ENCODE measurements at places on chromosomes 1 and 21. TPM values are rescaled to one million over a fixed set of nuclear protein-coding genes. Genes with fewer than 3 reads are reported as not detected.

GRCh38 chr1:207088701-207089626, at the start of gene C4BPB:
Gene C4BPB (plus strand): TSS chr1:207088860. CDS start chr1:207089532, 672 bp downstream.
- DNase-seq: no peak

DNA sequence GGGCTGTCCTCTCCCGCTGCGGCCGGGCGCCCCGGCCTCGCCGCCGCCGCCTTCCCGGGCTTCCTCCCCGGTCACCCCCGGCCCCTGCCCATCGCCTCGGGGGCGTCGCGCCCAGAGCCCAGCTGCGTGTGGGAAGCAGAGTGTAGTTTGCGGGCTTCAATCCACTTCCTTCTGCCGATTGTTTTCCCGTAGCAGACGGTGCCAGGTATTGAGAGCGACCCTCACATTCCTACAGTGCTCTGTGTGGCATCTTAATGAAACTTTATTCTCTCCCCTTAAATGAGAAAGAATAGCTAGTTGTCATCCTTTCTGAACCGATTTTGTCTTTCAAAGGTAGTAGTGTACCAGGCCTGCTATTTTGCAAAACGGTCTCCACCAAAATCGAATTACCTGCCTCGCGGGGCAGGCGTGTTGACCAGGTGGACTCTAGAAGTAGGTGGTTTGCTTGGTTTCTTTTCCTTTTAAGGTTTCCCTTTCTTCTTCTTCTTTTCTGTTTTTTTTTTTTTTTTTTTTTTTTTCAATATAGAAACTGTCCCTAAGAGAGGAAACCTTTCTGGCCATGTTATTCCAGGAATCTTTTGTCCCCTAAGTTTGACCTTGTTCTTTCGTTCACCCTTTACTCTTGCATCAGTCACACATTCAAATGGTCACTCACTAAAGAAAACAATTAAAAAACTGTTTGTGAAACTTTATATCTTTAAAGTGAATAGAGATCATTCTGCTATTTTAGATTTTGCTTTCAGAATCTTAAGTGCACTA, 881 bp downstream of the USP25 start:
- DNase-seq: no peak

DNA sequence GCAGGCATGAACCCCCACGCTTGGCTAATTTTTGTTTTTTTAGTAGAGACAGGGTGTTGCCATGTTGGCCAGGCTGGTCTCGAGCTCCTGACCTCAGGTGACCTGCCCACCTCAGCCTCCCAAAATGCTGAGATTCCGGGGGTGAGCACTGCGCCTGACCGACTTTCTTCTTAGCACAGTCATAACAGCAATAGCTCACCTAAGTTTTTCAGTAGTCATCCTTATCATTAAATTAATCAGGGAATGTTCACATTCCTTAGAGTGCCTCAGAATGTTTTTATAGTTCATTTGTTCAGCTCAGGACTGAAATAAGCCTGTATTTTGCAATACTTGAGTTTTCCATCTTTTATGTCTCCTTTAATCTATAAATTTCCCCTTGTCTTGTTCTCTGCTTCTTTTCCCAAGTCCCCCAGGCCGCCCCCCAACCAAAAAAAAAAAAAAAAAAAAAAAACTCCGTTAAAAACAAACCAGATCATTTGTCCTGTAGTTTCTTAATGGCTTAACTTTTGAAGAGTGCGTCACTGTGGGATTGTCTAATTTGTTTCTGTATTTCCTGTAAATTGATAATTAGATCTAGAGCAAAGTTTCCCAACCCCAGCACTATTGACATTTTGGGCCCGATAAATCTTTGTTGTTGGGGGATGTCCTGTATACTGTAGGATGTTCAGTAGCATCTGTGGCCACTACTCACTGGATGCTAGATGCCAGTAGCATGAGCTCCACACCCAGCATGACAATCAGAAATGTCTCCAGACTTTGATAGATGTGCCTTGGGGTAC, 120.7 kb downstream of the ITSN1 start:
- DNase-seq: no peak

The AMY1B gene
- total RNA-seq: not detected

GRCh38 chr1:187481581-187482148, 652.9 kb downstream of the PLA2G4A start:
- DNase-seq: no peak

GRCh38 chr1:226411619-226412018, 3.7 kb upstream of the PARP1 start:
- no peak for DNase-seq

DNA sequence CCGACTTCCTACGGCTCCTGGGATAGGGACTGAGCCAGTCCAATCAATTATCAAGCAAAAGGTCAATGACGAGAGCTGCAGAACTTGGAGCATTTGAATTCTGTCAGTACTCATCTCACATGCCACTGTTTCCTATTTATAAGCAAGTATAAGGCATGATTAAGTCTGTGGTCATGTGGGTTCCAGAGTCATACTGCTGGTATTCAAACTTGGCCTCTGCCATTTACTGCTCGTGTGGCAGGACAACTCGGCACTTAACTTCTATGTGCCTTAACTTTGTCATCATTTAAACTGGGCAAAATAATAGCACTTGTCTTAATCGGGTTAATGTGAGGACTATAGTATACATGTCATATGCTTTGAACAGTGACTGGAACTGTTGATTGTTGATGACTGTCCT, 44.9 kb upstream of the TNFSF18 start:
- no peak for DNase-seq

DNA sequence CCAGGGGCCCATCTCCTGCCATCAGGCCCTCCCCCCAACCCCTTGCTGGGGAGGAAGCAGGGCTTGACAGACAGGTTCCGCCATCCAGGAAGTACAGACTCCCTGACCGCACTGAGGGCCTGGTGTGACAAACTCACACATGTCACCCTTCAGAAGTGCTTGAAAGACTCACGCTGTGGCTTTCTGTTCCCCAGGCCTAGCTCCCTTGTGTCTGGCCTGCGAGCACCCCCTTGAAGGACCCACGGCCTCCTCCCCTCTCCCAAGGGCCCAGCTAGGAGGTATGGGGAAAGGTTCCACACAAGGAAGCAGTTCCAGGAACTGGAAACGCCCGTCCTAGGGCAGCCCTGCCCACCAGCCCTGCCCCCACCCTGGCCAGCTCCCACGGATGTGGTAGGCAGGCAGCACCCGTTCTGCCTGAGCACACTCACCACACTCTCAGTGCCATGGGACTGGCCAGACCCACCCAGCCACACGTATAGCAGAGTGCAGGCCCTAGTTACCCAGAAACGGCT, 26.7 kb downstream of the SLC2A1 start:
- DNase-seq: peak; percentile 80

The TMPRSS15 gene
- total RNA-seq: not detected

DNA sequence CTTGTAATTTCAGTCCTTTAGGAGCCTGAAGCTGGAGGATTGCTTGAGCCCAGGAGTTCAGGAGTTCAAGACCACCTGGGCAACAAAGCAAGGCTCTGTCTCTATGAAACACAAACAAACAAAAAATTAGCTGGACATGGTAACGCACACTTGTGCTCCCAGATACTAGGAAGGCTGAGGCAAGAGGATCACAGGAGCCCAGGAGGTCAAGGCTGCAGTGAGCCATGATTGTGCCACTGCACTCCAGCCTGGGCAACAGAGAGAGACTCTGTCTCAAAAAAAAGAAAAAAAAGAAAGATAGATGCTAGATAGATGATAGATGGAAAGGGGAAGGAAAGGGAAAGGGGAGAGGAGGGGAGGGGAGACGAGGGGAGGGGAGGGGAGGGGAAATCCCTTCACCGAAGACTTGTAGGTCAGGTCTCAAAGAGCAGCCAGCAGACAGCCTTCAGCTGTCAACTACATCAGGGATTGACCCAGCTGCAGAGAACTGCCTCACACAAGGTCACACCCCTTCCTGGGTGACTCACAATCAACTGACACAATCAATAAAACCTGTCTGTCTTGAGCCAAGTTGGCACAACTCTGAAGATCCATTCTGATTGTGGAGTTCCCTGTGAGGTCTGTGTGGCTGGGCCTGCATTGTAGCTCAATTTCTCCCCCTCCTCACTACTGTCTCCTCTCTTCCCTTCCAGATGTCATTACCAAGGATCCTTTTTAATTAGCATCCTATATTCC, 200.6 kb downstream of the RGS7 start:
- no peak for DNase-seq

DNA sequence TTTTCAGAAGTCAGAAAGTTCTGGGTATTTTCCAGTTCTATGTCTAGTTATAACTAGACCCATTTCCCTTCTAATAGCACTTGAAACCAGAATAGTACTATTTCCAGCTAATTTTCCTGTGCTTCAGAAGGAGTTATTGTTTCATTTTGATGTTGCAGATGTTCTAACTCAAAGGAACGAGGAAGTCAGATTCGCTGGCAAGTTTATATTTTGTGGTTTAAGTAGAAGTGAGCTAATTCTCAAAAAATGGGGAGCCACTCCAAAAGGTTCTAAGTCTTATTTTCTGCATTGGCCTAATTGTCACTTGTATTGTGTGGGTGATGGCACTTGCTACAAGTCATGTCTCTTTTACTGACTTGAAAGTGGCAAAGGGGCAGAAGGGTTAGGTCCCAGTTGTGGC, 18.1 kb downstream of the CCDC185 start:
- no peak for DNase-seq

GRCh38 chr21:33578959-33579542, 9.4 kb downstream of the DONSON start:
- no peak for DNase-seq

The PAQR6 gene
- 0.74 TPM for total RNA-seq

All from heart left ventricle (tissue), 16 donors.